ENCODE measurements at places on chromosomes 6 and 20.

GRCh38 chr20:45315672-45316071 lies 7.6 kb upstream of the MATN4 start:
- no peak for ATAC-seq

- no peak for ATAC-seq
These were observed 56.6 kb downstream of the PHF20 start for GRCh38 chr20:35828434-35828833.

- peak; percentile 33 for ATAC-seq
These were observed 73.5 kb downstream of the TRAM2 start for GRCh38 chr6:52503323-52503747.

- peak; percentile 87 for ATAC-seq
These were observed 147.9 kb upstream of the PRND start for GRCh38 chr20:4573564-4574355.

- no peak for ATAC-seq
These were observed 80.0 kb downstream of the SESN1 start for GRCh38 chr6:109014606-109015005.

DNA sequence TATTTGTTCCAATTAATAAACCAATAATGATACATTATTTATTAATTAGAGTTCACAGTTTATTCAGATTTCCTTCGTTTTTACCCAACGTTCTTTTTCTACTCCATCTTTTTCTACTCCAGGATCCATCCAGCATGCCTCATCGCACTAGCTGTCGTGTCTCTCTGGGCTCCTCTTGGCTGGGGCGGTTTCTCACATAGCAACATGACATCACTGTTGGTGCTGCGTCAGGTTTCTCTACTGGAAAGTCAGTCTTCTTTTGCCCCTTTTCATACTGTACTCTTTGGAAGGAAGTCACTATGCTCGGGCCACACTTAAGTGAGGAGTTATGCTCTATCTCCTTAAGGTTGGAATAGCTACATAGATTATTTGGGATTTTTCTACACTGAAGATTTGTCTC lies 13.7 kb upstream of the SOX12 start:
- ATAC-seq: no peak

GRCh38 chr6:100370265-100370664 lies 94.5 kb downstream of the SIM1 start:
- ATAC-seq: no peak

DNA sequence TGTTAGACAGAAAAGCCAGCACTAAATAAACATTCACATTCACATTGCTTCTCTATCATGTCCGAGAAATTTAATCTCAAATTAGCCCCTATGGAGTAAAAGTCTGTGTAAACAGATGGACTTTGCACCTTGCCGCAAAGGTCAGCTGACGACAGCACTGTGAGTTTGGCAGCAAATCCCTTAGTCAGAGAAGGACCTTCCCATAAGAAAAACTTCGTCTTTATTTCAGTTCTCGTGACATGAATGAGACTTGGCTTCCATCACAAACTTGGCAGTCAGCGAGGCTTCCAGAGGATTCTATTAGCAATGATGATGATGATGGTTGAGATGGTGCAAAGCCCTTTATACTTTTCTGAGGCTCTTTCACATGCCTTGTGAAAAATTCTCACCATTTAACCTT lies 133.7 kb upstream of the IFNGR1 start:
- no peak for ATAC-seq

DNA sequence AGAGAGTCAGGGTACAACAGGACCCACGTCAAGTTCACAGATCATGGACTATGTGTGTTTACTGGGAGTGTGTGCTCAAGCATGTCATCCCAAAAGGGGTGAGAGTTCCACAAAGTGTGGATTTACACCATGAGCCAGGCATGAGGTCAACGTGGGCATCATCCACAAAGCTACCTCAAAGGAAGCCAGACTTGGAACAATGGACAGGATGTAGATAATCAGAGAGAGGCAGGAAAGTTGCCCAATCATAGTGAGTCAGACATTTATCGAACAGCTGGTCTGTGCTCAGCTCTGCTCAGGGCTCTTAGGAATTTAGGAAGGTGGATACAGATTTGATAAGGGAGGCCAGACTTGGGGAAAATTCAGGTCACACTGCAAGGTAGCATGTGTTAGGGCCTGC lies 317.2 kb upstream of the CDYL start:
- ATAC-seq: peak; percentile 44

DNA sequence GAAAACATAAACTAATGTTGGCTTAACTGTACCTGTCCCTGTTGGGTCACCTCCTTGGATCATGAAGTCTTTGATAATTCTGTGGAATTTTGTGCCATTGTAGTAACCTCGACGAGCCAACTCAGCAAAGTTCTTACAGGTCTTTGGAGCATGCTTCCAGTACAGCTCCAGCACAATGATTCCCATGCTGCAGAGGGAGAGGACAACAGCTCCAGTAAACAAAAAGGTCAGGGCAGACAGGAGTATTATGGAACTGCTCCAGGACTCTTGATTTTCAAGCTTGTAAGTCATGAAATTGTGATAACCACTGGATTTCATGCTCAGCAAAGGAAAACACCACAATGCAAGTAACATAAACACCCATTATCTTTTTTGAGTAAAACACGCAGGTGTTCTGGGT lies 2.9 kb downstream of the PPIL1 start:
- ATAC-seq: no peak

GRCh38 chr6:56649782-56650181 lies 7.1 kb upstream of the DST start:
- ATAC-seq: no peak

Data from motor neuron (in vitro differentiated cells).